ENCODE measurements at places on chromosomes 7 and 10. TPM values are rescaled to one million over a fixed set of nuclear protein-coding genes. Genes with fewer than 3 reads are reported as not detected.

The PIP gene
- total RNA-seq: not detected

DNA sequence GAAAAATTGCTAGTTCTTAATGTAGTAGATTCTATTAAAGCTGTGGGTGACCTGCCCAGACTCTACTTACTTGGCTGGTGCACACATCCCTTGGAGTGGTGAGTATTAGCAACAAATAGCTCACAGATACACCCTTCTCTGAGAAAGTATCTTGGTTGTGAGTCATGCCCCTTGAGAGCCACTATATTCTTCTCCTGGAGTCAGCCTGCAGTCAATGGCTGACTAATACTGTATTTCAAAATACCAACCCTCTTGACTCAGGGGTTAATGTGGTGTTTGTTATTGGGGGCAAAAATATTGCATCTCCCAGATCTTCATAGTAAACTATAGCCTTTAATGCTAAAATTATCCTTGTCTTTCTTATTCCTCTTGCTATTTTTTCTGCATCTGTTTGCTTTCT is 354.9 kb downstream of the BMPER start:
- no peaks in the 10 kb centered on the region for H3K36me3 ChIP-seq
- H3K27ac ChIP-seq: no peak overlapping the region
- no peak for DNase-seq
- no peak overlapping the region for H3K4me3 ChIP-seq
- H3K27me3 ChIP-seq: no peaks in the 10 kb centered on the region
- H3K4me1 ChIP-seq: no peaks in the 10 kb centered on the region

DNA sequence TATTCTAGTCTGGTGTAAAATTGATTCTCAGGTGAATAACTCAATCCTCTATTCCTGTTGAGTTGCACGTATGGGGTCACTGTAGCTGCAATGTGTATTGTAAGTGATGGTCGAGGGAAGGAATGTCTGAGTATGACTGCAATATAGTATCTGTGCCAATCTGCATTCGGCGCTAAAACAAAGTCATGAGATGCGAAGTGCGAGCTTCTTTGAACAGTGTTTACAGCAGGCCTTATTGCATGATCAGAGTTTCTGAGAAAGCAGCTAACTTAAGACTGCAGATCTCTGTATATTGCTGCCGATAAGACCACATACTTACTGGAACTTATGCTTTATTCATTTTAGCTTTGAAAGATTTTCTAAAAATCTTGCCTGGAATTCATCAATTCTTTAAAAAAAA is 341.7 kb upstream of the BMPER start:
- no peaks in the 10 kb centered on the region for H3K27me3 ChIP-seq
- H3K4me3 ChIP-seq: no peak overlapping the region
- H3K4me1 ChIP-seq: no peaks in the 10 kb centered on the region
- no peak for DNase-seq
- no peak overlapping the region for H3K27ac ChIP-seq

- no peak overlapping the region for H3K27ac ChIP-seq
- DNase-seq: no peak
- peaks cover 22% of the 10 kb centered on the region for H3K36me3 ChIP-seq
- no peak overlapping the region for H3K4me3 ChIP-seq
These were observed 30.1 kb downstream of the VPS41 start for GRCh38 chr7:38878694-38879457.

DNA sequence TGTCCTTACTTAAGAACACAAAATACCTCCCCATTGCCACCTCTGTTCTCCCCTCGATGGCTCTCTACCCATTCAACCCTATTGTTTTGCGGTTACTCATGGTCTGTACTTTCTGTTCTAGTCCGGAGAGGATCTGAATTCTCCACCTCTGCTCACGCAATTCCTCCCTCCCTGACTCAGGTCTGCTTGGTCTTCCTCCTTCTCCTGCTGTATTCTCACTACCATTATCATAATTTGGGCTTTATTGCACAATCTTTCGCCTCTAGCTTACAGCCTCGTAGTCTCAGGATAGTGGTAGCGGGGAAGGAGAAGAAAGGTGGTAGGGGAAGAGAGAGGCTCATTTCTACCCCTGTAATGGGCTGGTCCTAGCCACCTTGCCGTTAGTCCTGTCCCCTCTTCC is 35.4 kb upstream of the FAM180A start:
- no peak overlapping the region for H3K4me3 ChIP-seq
- no peaks in the 10 kb centered on the region for H3K4me1 ChIP-seq
- no peaks in the 10 kb centered on the region for H3K36me3 ChIP-seq
- no peak overlapping the region for H3K27ac ChIP-seq
- peaks cover 9% of the 10 kb centered on the region for H3K27me3 ChIP-seq
- DNase-seq: no peak

GRCh38 chr10:8331896-8332729 is 277.6 kb downstream of the GATA3 start:
- H3K36me3 ChIP-seq: no peaks in the 10 kb centered on the region
- no peaks in the 10 kb centered on the region for H3K27me3 ChIP-seq
- H3K4me1 ChIP-seq: peaks cover 34% of the 10 kb centered on the region

- no peaks in the 10 kb centered on the region for H3K27me3 ChIP-seq
- peak overlapping the region; percentile 99 for H3K4me3 ChIP-seq
- no peak for DNase-seq
- peaks cover 16% of the 10 kb centered on the region for H3K36me3 ChIP-seq
- peak overlapping the region; percentile 98 for H3K27ac ChIP-seq
- H3K4me1 ChIP-seq: peaks cover 59% of the 10 kb centered on the region
These were observed 644 bp downstream of the UMAD1 start for GRCh38 chr7:7641129-7641663.

DNA sequence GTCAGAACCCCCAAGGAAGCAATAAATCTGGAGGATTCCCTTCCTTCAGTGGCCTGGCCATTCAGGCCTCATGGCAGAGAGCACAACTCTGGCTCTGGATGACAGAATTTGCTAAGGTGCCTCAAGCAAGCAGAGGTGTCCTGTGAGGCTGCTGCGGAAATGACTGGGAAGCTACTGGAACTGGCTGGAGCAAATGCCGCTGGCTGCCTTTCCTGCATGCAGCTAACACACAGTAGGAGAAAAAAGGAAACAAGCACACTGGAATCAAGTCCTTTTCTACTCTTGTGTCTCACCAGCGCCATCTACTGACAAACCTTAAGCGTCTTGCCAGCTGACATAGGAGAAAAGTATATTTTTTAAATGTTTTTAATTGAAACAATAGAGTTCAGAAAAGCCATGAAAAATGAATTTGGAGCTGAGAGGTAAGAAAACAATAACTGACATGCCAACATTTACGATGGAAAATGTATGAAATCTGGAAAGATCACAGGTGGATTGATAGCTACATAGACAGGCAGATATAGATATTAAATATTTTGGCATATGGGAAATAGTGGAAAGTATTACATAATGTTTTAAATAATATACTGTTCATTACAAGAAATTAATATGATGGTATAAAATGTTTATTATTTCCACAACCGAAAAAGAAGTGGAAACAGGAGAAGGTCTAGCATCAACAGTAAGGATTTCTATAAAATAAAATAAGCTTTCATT is 951.6 kb downstream of the ANKRD7 start:
- no peak overlapping the region for H3K4me3 ChIP-seq
- no peak for DNase-seq
- no peaks in the 10 kb centered on the region for H3K36me3 ChIP-seq

- DNase-seq: no peak
- H3K4me3 ChIP-seq: no peak overlapping the region
- no peaks in the 10 kb centered on the region for H3K36me3 ChIP-seq
- H3K27me3 ChIP-seq: no peaks in the 10 kb centered on the region
- no peak overlapping the region for H3K27ac ChIP-seq
These were observed 6.5 kb downstream of the ELFN1 start for GRCh38 chr7:1676550-1677078.

DNA sequence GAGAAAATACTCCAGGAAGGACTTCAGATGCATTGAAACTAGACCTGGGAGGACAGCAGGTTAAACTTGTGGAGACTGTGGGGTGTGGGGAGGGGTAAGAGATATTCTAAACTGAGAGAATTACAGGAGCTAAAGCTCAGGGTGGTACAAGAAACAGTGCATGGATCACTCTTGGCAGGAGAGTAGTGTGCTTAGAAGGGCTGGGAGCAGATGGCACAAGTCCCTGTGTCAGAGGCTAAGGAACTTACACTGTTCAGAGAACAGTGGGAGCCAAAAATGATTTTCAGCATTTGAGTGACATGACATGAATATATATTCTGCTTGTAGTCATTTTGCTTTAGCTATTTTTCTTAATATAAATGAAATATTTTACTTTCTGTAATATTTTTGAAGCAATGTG is 36.0 kb upstream of the LAMB1 start:
- H3K4me1 ChIP-seq: no peaks in the 10 kb centered on the region
- H3K36me3 ChIP-seq: no peaks in the 10 kb centered on the region
- no peaks in the 10 kb centered on the region for H3K27me3 ChIP-seq
- no peak for DNase-seq

DNA sequence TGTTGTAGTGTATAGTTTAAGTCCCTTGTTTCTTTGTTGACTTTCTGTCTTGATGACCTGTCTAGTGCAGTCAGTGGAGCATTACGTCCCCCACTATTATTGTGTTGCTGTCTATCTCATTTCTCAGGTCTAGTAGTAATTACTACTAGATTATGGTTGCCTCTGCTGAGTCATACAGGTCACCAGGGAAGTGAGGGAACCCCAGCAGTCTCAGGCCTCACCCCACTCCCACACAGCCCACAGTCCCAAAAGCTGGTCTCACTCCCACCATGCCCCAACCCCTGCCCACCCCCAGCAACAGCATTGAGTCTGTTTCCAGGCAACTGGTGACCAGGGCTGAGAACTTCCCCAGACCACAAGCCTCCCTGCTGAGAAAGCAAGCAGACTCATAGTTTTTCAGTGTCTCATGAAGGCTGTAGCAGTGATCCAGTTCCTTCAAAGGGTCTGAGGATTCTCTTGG is 88.0 kb downstream of the PLXDC2 start:
- H3K4me1 ChIP-seq: no peaks in the 10 kb centered on the region
- H3K27me3 ChIP-seq: no peaks in the 10 kb centered on the region
- no peak overlapping the region for H3K4me3 ChIP-seq
- H3K27ac ChIP-seq: no peak overlapping the region
- H3K36me3 ChIP-seq: no peaks in the 10 kb centered on the region
- no peak for DNase-seq

The SPDYE2B gene
- not detected for total RNA-seq

DNA sequence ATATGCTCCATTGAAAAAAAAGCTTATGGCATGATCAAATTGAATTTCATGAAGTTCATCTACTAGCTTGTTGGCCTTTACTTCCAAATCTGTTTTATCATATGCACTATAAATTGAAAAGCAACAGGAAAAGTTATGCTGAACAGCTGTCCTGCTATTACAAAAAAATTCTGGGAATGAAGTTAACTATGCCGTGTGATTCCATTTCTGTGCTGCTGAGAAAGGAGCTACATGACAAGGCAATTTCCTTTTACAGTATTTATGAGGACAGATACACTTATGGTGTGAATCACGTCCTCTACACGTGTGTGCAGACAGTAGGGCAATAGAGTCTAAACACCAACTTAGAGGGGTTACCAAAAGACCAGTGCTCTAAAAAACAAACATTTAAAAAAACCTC is 426.5 kb upstream of the AKR1E2 start:
- no peaks in the 10 kb centered on the region for H3K36me3 ChIP-seq
- H3K4me3 ChIP-seq: no peak overlapping the region
- H3K27ac ChIP-seq: no peak overlapping the region

DNA sequence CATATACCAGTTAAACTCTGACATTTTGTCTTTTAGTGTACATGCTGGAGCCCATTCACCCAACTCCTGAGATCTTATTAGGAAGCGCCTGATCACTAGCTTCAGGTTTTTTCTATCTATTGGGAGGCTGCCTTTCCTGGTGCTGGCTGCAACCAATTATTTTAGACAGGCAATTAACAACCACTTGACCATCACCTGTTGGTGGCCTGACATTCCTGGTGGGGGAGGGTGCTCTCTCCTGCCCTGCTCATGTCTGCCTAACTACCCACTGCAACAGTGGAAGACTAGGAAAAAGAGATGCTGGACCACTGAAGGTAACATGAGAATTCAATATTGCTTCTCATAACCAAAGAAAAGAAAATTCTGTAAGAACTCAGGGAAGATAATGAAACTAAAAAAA is 190.3 kb upstream of the GRM3 start:
- no peaks in the 10 kb centered on the region for H3K27me3 ChIP-seq
- H3K4me3 ChIP-seq: no peak overlapping the region
- no peaks in the 10 kb centered on the region for H3K4me1 ChIP-seq
- DNase-seq: no peak

- no peak overlapping the region for H3K27ac ChIP-seq
- no peaks in the 10 kb centered on the region for H3K36me3 ChIP-seq
- DNase-seq: no peak
These were observed 9.9 kb upstream of the STEAP2 start for GRCh38 chr7:90201500-90202195.

The SSC4D gene
- total RNA-seq: not detected

DNA sequence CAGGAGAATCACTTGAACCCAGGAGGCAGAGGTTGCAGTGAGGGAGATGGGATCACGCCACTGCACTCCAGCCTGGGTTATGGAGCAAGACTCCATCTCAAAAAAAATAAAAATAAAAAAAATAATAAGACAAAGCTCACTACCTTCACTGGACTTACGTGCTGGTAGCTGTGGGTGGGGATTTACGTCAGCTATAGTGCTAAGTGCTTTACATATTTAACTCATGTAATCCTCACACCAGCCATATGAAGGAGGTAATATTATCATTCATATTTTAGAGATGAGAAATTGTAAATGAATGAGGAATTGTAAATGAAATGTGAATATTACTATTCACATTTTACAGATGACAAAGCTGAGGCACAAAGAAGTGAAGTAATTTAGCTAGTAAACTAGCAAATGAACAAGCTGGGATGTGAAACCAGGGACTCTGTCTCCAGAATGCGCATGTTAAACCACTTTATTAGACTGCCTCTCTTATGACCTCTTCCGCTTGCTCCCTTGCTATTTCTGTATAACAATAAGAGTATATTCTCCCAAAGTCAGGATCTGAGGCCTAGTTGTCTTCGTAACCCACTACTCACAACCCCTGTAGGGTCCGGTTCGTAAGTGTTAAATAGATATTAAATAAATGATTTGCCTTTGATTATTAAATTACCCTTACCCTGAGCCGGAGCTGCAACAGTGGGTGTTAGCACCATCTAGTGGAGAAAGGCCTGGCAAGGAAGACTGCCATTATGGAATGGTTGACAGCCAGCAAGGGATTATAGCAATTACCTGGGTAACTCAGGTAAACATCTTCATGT is 70.2 kb downstream of the HTR7 start:
- H3K36me3 ChIP-seq: no peaks in the 10 kb centered on the region
- H3K27me3 ChIP-seq: no peaks in the 10 kb centered on the region
- H3K27ac ChIP-seq: no peak overlapping the region
- H3K4me1 ChIP-seq: peaks cover 10% of the 10 kb centered on the region
- no peak overlapping the region for H3K4me3 ChIP-seq
- DNase-seq: peak; percentile 32

The GPR37 gene
- total RNA-seq: not detected

GRCh38 chr10:124544711-124545110 is 83.1 kb downstream of the LHPP start:
- H3K4me1 ChIP-seq: peaks cover 7% of the 10 kb centered on the region
- peak overlapping the region; percentile 23 for H3K4me3 ChIP-seq
- H3K36me3 ChIP-seq: no peaks in the 10 kb centered on the region
- no peak overlapping the region for H3K27ac ChIP-seq
- peak; percentile 11 for DNase-seq

GRCh38 chr10:116988311-116988710 is 16.7 kb downstream of the SHTN1 start:
- H3K4me1 ChIP-seq: no peaks in the 10 kb centered on the region
- no peak overlapping the region for H3K4me3 ChIP-seq
- H3K36me3 ChIP-seq: no peaks in the 10 kb centered on the region
- H3K27ac ChIP-seq: no peak overlapping the region
- peaks cover 8% of the 10 kb centered on the region for H3K27me3 ChIP-seq

The MRLN gene
- total RNA-seq: not detected

The BEND7 gene
- not detected for total RNA-seq

- no peaks in the 10 kb centered on the region for H3K36me3 ChIP-seq
- peak; percentile 77 for DNase-seq
- H3K27ac ChIP-seq: peak overlapping the region; percentile 84
- peaks cover 19% of the 10 kb centered on the region for H3K4me1 ChIP-seq
These were observed 22.7 kb upstream of the FXYD4 start for GRCh38 chr10:43348511-43349312.

The OR9A2 gene
- 0.38 TPM for total RNA-seq

The SYT15 gene
- total RNA-seq: 1.9 TPM
